Lower leg skin (tissue), 4 donors: ENCODE measurements at places on chromosomes 7 and 10.

DNA sequence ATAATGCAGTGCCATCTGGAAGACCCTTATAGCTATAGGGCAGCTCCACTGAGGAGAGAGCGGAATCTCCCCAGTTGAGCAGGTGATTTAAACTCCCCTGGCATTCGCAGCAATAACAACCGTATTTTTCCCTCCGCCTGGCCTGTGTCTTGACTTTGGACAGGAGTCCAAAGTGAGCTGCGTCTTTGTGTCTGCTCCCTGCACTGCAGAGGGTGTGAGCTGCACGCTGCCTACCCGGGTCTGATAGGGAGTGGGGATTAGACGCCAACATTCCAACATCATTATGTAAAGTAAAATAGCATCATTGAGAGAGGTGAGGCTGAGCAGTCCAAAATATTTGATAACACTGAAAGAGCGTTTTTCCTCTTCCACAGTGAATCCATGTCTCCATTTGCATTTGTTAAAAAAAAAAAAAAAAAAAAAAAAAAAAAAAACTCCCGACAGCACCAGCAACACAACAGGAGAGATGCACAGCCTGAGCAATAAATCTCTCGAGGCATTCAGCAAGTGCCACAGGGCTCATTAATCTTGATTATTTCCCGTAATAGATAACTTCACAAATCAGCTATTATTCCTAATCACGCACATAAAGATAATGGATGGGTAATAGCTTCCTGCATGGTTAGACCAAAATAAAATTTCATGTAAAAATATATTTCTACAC lies 68.6 kb downstream of the CELF2 start:
- DNase-seq = no peak

DNA sequence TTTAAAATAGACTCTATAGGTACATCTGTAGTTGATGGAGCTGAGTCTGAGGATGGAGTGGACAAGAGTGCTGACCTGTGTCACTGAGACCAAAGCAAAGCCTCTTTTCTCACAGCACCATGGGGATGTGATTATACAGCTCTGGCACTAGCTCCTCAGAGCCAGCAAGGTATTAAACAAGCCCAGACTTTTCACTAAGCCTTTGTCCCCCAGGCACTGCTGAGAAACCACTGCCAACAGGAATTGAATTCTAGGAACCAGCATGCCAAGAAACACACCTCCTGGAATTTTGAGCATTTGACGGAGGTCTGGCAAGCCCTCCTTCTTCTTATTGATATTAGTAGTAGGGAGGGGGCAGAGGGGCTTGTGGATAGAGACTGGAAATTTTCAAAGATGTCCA lies 147.0 kb downstream of the C1GALT1 start:
- no peak for DNase-seq

- no peak for DNase-seq
Observed at GRCh38 chr10:105070249-105070648, 429.2 kb downstream of the SORCS3 start.

DNA sequence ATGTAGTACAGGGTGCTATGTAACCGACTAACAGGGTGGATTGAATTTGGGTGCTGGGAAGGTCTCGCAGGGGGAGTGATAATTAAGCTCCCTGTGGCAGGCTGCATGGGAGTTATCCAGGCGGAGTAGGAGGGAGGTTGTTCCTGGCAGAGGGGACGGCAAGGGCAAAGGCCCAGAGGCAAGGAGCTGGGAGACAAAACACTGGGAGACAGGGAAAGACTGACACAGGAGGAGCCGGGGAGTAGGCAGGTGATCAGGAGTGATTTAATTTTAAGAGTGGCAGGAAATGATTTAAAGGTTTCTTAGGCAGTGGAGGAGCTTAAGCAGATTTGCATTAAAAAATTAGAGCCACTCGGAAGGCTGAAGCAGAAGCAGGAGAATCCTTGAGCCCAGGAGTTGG lies 40.7 kb upstream of the LEP start:
- no peak for DNase-seq

DNA sequence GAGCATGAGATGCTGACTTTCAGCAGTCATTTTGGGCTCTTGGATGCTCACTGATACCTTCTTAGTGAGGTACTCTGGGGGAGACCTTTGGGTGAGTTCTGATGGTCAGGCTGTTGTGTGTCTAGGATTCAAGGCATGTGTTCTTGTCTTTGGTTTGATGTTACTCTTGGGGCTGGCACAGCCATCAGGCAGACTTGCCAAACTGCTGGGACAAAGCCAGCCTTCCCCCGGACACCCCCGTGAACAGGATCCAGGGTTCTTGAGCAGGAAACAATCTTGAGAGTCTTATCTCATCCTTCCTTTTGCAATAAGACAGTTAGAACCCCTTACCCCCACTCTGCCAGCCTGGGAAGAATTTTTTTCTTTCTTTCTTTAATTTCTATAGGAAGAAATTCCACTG lies 42.2 kb downstream of the SUFU start:
- DNase-seq = no peak

DNA sequence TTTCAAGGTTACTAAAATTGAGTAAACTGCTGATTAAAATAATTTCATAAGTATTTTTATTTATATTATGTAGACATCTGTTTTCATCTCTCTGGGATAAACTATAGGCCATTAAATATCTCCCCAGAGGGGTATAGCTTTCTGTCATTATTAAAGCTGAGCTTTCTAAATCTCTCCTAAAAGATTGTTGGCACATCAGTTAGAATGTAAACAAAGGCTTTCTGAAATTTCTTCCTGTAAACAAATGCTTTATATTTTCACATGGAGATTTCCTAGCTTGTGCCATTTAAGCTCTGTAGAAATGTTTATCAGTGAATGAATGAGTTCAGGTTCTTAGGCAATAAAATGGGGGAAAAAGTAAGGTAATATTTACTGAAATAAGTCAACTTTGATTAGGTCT lies 35.7 kb downstream of the PPP1R9A start:
- DNase-seq = no peak

DNA sequence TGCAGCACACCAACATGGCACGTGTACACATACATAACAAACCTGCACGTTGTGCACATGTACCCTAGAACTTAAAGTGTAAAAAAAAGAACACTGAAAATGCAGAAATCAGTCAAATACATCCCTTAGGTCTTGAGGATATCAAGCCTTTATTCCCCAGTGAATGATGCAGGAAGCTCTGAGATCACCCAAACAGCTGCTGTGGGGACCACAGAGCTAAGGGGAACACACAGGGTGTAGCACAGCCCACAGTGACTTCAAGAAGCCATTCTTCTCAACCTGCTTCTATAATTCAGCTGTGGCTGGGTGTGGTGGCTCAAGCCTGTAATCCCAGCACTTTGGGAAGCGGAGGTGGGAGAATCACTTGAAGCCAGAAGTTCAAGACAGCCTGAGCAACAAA lies 314.9 kb downstream of the CALN1 start:
- peak; percentile 2 for DNase-seq

DNA sequence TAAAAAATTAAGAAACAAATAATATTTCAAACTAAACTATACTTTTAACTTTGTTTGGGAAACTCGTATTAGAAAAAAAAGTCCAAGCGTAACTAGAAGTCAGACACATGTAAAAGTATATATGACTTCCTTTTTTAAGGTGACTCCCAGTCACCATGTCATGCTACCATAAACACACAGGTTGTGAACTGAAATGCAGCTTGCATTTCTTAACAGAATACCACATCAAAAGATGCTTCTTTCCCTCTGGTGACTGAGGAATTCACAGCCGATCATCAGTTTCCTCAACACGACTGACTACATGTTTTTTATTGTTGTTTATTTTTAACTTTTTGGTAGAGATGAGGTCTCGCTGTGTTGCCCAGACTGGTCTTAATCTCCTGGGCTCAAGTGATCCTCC lies 445.0 kb downstream of the PARD3 start:
- no peak for DNase-seq

GRCh38 chr10:82796510-82796909 lies 921.5 kb downstream of the NRG3 start:
- no peak for DNase-seq

- DNase-seq = no peak
Observed at GRCh38 chr7:104288137-104288536, 40.3 kb upstream of the LHFPL3 start.

DNA sequence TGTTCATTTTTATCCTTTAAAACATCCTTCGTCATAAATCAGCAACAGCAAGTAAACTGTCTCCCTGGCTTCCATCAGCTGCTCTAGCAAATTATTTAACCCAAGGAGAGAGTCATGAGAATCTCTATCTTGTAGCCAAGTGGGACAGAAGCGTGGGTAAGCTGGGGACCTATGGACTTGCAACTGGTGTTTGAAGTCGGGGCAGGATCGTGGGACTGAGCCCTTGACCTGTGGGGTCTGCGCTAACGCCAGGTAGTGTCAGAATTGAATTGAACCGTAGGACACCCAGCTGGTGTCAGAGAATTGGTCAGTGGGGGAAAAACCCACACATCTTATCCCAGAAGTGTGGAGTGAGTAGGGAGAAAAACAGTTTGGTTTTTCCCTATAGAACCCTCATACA lies 13.4 kb downstream of the AIFM2 start:
- no peak for DNase-seq

DNA sequence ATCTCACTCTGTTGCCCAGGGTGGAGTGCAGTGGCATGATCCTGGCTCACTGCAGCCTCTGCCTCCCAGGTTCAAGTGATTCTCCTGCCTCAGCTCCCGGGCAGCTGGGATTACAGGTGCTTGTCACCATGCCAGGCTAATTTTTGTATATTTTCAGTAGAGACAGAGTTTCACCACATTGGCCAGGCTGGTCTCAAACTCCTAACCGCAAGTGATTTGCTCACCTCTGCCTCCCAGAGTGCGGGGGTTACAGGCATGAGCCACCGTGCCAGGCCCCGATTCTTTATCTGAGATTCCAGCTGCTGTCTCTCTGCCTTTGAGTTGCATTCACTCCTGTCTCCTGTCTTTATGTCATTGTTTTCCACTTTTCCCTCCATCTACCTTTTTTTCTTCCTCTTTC lies 168.7 kb downstream of the TMEM178B start:
- DNase-seq = no peak

DNA sequence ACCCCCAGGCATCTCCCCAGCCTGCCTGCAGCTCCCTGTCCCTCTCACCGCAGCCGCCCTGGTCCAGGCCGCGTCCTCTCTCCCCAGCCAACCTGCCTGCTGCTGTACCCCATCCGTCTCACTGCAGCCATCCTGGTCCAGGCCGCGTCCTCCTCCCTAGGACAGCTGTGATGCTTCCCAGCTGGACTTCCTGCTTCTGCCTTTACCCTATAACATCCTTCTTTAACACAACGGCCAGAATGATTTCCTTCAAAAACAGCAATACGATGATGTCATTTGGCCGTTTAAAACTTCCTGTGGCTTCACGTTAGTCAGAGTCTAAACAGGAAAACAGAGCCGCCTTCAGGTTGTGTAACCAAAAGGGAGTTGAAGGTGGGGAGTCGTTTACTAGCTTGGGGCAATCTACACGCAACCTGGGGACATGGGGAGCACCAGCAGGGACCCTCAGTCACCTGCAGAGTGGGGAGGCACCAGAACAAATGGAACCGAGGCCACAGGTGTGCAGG lies 32.2 kb upstream of the ZFAND2A start:
- DNase-seq = no peak

DNA sequence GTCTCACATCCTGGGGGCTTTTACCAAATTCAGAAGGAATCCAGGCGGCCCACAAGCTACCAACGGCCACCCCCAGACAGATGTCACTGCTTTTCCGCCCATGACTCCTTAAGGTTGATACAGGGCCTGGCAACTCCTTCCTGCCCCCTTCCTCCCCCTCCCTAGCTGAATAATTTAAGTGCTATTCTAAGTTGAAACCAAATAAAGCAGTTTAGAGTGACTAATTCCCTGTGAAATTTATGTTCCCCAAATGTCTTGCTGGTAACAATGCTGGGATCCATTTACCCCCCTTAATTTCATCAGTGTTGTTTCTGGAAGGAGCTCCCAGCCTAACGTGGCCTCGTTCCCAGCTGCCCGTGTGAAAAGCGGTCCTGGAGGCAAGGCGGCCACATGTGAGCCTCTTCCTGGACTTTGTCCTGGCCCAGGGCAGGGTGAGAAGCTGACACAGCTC lies 109.6 kb downstream of the TMEM130 start:
- DNase-seq = no peak
